ENCODE measurements at places on chromosomes 2 and 18.

DNA sequence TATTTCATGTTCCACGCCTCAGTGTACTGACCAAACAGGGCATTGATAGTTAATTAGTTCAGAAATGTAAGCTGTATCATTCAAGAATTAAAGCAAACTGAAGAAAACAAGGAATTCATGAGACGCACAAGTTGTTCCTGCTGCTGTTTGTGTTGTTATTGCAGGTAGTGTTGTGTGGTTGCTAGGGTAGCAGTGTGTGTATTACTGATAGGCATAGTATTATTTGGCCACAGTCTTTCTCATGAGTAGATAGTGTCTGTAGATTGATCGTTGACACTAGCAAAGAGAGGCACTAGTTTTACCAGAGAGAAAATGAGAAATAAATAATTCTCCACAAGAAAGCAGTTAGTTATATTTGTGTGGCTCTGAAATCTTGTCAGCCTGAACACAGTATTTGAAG, 548.6 kb downstream of the LRP1B start:
- no peak for DNase-seq

GRCh38 chr2:10720306-10720705, 1.1 kb upstream of the ATP6V1C2 start:
- DNase-seq = no peak

DNA sequence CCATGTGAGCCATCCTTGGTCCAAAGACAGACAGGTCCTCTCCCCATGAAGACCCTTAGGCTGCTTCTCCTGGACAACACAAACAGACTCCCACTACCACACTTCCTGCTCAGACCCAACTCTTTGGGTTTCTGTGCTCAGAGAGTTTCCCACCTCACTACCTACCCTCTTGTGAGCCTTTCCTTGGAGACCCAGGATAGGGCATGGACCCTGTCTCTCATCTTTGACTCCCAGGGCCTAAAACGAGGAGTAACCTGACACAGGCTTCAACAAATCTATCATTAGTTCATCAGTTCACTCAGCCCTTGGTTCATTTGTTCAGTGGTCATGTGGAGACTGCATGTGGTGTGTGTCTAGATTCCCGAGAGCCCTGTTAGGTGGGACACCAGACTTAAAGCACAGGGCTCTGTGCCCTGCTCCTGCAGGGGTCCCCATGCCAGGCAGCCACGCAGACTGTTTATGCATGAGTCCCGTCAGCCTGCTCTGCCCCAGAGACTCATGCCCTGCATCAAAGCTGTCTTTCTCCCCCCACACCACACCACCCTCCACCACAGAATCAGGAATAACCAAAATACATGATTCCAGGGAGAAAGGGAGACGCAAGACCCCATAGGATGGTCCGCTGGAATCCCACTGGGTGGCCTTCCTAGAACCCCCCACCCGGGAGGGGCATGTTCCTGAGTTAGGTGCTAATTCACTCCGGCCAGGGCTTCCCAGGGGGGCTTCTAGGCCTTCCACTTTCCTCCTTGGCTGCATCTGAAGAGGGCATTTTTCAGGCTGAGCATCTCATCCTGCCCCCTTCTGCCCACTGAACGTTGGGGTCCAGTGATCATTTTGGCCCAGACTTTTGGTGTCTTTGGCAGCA, 100.2 kb upstream of the TEX51 start:
- DNase-seq = no peak

DNA sequence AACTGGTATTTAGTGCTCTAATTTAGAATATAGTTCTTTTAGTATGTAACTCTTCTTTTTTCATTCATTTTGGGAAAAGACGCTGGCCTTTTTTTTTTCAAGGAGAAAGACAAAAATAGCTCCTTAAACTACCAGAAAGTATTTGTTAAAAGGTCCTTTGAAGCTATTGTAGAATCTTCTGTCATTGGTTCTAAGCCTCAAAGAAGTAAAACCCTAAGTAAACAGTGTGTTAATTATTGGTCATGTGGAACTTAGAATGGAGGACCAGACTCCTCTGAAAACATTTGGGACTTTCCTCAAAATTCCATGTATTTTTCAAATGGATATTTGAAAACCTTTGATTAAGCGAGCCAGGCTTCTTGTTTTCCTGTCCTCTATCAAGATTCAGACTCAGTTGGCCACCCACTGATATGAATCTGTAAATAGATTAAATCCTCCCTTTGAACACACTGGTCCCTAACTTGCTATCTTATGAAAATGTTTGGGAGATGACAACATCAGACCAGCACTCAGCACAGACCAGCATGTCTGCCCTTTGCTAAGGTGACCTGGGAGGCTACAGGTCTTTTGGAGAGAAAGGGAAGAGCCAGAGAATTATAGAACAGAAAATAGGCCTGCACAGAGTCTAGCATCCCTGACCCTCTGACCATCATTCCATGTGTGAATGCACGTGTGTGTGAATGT, 120.3 kb upstream of the GATA6 start:
- no peak for DNase-seq

GRCh38 chr2:204108330-204108751, 171.8 kb downstream of the ICOS start:
- DNase-seq = peak; percentile 36

- no peak for DNase-seq
Observed at GRCh38 chr2:38794235-38794946, 16.4 kb downstream of the GEMIN6 start.

GRCh38 chr2:145066151-145066661, 546.3 kb upstream of the ZEB2 start:
- no peak for DNase-seq

- DNase-seq = no peak
Observed at GRCh38 chr2:172484253-172484652, 56.9 kb downstream of the ITGA6 start.

DNA sequence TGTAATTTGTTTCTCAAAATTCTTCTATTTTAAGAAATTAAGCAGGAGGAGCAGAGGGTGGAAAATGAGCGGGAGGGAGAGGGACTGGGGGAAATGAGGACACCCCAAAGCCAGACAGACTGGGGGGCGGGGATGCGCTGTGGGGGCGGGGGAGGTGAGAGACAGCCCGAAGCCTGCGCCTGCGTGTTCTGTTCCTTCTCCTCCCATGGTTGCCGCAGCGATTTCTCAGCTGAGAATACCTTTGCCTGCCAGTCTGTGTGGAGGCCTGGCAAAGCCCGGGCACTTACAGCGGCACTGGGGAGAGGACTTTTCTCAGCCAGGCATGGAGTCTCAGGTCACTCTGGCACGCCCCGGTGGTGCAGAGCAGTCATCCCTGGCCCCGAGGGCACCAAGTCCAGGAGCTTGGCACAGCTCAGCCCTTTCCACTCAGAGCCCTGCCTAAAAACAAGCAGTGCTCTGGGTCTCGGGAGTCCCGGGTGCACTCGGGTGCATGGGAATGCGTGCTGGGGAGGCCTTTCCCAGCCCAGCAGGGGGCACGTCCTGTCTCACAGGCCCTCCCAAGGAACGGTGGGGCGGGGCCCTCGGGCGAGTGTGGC, 289.3 kb upstream of the HS6ST1 start:
- DNase-seq = no peak

DNA sequence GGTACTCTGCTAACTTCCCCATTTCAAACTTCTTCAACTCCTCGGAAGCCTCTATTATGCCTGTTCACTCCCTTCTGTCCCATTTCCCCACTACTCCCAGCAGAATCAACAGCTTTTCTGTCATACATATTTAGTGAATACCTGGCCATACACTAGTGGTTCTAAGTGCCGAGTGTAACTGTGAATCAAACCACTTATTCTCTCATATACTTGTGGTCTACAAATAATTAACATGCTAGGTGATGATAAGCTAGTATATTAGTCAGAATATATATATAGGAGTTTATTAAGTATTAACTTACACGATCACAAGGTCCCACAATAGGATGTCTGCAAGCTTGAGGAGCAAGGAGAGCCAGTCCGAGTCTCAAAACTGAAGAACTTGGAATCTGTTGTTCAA, 150.7 kb downstream of the CCDC102B start:
- DNase-seq = no peak

DNA sequence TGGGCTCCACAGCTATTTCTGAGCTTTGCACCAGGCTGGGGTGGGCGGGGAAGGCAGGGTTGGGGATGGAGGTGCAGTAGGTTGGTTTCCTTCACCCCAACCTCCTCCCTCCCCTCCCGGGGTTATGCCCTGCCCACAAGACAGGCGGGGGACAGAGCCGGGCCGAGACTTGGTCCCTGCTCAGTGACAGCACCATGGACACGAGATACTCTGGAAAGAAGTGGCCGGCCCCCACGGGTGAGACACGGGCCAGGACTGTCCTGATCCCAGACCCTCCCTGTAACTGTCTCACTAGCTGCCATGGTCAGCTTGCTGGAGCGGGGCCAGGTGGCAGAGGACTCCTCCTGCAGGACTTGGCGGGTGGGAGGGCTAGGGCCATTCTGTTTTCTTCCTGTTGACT, 59.7 kb downstream of the DYSF start:
- no peak for DNase-seq

DNA sequence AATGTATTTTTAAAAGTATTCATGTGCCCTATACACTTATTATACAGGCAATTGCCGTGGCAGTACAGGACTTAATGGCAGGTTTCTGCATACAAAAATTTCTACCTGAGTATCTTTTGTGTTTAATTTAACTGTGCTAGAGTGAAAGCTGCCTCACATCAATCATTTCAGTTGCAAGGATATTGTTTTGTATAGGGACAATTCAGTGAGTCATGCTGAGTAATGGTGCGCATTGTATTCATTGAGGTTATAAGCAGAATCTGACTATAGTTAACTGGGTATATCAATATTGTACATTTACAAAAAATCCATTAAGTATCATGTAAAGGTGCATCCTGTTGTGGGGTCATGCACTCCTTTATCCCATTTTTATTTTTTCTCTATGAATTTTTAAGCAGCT, 121.5 kb downstream of the GCA start:
- DNase-seq = no peak

DNA sequence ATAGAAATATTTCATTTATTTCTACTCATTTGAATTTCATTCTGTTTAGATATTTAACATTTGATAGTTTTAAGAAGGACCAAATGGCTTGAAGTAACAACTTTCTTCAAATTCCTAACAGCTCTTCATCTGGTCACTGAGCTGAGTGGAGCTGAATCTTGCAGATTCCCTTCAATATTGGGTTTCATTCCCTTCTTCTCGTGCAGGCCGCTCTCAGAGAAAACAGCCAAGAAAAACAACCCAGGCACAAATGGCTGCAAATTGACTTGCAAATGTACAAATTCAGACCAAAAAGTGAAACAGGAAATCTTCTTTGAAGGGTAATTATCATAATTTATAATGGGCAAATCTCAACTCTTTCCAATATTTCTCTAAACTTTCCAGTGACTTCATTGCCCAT, 30.3 kb upstream of the GCG start:
- no peak for DNase-seq

DNA sequence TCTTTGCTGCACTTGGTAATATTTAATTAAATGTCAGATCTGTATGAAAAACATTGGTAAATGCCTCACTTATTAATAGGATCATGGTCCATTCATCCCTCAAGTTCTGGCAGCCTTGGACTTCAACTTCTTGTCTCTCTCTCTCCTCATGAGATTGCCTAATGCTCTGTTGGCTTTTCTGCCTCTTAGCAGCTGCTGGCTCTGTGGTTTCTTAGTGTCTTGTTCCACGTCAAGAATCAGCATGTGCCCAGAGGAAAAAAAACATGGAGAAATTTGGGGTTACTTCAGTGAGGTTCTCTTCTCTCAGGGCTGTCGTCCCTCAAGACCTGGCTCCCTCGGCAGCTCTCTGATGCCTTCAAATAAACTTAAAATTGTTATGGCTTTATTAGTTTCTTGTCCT, 75.4 kb downstream of the TAF4B start:
- no peak for DNase-seq

DNA sequence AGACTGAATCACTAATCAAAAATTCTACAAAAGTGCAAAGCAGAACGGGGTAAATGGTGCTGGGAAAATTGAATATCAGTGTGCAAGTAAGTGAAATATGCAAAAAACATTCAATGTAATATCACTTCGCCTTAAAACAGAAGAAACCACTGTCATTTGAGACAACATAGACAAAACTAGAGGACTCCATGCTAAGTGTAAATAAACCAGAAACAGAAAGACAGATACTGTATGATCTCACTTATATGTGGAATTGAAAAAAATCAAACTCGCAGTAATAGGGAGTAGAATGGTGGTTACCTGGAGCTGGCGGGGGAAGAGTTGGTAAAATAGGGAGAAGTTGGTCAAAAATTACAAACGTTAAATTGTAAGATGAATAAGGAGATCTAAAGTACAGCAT, 1420.0 kb upstream of the CDH2 start:
- no peak for DNase-seq

DNA sequence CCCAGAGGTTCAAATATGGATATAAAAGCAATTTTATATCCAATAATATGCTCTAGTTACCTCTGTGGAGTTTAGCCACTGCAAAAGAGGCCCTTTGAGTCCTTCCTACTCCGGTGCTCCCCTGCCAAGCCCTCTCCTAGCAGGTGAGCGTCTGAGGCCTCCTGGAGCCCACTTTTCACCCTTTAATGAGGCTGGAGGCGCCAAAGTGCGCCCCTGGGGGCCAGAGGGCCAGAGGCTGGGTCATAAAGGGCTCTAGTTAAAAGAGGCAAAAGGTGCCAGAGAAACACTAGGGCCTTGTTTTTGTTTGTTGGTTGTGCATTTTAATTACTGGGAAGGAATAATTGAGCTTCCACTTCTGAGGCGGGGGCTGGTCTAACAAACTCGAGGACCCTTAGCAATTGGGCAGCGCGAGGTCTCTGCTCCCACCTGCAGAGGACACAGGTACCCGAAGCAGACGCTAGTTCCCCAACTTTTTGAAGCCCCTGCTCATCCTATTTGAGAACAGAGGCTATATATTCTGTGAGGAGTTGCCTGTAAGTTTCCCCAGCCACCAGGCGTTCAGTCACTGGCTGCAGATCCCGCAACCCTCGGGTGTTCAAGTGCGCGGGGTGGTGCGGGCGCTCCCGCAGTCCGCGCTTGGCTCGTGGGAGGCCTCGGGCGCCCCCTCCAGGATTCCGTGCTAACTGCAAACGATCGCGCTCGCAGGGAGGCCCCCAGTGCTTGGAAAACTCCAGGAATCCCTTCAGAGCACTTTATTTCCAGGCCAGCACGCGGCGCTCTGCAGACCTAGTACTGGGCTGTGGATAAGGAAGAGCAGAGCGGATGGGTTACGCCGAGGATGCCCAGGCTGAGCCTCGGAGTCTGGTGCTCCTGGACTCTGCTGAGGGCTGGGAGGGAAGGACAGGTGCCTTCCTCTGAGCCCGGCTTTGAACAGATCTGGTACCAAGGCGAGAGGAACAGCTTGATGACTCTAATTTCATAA, 14.1 kb downstream of the MSGN1 start:
- peak; percentile 92 for DNase-seq

- no peak for DNase-seq
Observed at GRCh38 chr2:69041214-69041613, 28.2 kb downstream of the ANTXR1 start.

All from WTC11 (cell line).